ENCODE measurements at places on chromosomes 5 and 9. TPM values are rescaled to one million over a fixed set of nuclear protein-coding genes. Genes with fewer than 3 reads are reported as not detected.
A peak's percentile ranks its signal among the peaks of the same experiment; 100 is the strongest.

CNTFR gene
- total RNA-seq, result not detected

DNA sequence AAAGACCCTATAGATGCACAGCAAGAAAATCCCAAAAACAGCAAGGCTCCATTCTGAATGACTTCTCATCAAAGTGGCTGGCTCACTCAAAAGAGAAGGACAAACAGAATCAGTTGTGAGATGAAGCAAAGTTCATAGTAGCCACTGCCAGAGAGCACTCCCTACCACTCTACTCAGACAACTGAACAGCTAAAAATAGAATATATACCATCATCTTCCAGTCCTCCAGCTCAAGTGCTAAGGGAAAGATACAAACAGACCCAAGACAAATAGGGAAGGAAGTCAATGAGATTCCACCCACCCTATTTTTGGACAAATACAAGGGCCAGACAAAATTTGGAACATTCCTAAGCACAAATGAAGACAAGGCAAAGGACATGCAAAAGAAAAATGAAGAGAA is 20.6 kb downstream of the GNAQ start:
- H3K36me3 ChIP-seq, result peaks cover 5% of the 10 kb centered on the region
- peak overlapping the region; percentile 67 for H3K27ac ChIP-seq
- no peak for DNase-seq
- no peaks in the 10 kb centered on the region for H3K27me3 ChIP-seq

CDH9 gene
- total RNA-seq, result not detected

SV2C gene
- total RNA-seq, result 0.10 TPM

GRCh38 chr5:111454198-111454622 is 58.1 kb downstream of the STARD4 start:
- H3K4me1 ChIP-seq, result no peaks in the 10 kb centered on the region
- H3K36me3 ChIP-seq, result peaks cover 24% of the 10 kb centered on the region
- no peak for DNase-seq
- no peaks in the 10 kb centered on the region for H3K27me3 ChIP-seq
- H3K4me3 ChIP-seq, result no peak overlapping the region
